ENCODE measurements at places on chromosomes 11 and 22.

GRCh38 chr11:26134053-26134452 lies 197.9 kb upstream of the ANO3 start:
- DNase-seq: no peak

- DNase-seq: no peak
Measured at GRCh38 chr11:106001304-106002012, 20.6 kb downstream of the MSANTD4 start.

DNA sequence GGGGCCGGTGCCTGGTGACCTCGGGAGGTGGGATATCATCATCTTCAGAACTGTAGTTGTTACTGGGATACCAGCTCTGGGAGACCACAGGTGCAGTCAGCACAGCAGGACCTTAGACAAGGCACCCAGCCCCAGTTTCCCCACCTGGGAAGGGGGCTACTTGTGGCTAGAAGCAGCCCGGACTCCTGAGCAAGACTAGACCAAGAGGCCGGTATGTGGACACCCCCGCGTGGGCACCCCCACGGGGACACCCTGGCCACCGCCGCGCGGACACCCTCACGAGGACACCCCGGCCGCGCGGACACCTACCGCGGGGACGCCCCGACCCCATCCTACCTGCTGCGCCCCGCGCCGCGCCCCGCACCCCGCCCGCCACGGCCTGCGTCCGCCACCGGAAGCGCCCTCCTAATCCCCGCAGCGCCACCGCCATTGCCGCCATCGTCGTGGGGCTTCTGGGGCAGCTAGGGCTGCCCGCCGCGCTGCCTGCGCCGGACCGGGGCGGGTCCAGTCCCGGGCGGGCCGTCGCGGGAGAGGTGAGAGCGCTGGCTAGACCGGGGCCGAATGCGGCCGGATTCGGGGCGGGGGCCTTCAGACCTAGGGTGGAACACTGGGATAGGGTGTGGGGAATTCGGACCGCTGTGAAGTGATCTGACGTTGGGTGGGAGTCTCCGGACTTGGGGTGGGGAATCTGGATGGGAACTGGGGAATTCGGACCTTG lies at the start of the genes COMT and TXNRD2:
Gene COMT, plus strand, starts transcription at position 408 of the 718 bp plus-strand sequence. CDS start 20,755 bp downstream, outside the sequence.
Gene TXNRD2, minus strand, starts transcription at position 454 of the 718 bp plus-strand sequence. Its CDS starts 15 bp downstream, at position 439.
- DNase-seq: peak; percentile 61

DNA sequence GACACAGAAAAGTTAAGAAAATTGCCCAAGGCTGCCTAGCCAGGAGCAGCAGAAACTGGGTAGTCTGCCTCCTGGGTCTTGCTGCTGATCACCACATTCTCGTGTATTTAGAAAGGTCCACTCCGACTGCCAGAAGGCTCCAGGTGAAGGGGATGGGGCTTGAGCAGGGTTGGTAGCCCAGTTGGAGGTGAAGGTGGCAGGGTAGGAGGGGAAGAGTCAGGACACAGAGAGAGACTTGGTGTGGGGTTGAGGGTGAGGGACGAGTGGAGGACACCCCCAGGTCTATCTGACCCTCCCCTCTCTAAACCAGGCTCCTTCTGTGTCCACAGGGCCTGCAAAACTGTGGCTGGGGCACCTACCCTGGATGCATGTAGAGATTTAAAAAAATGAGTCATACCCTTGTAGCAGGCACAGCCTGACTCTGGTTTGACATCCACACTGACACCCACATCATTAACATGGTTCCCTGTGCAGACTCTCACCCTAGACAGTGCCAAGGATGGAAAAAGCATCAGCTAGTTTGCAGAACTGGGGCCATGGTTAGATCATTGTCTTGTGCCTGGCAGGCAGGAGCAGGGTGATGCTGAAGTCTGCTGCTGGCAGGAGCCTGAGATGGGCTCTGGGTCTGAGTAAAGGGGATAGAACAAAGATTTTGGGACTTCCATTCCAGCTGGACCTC lies 273.2 kb downstream of the TENM4 start:
- no peak for DNase-seq
